ENCODE measurements at places on chromosomes 6 and 20. TPM values are rescaled to one million over a fixed set of nuclear protein-coding genes. Genes with fewer than 3 reads are reported as not detected.

DNA sequence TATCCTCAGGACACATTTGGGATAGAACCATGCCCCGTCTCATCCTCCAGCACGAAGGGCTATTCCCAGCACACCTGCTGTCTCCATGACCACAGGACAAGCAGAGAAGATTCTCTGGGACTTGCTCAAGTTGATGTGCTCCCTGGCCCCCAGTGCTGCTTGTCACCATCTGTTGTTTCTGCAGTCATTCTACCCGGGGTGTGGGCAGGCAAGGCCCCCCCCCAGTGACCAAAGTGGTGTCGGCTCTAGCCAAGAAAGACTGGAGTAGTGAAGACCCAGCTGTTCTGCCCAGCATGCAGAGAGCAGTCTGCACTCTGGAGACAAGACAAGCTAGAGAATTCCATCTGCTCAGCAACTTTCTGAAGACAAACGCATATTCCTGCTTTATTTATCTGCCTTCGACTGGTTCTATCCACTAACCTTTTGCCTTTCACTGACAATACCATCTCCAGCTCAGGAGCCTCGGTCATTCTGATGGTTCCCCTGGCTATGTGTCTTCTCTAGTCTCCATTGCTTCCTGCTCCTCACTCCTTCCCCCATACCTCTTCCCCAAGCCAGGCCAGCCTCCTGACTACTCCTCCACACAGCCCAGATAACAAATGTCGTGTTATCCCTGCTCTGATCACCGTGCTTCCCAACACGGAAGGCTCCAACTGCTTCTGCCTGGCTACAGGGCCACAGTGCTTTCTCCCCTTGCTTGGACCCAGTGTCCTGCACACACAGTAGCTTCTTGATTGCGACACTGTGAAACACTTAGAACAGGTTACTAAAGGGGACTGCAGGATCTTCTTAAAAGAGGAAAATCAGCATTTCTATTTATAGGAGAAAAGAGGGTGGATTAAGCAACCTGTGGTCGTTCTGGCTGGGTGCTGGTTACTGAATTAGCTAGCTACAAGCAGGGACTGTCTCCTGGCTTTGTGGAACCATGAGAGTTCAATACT, 86.7 kb upstream of the EMILIN3 start:
- DNase-seq = no peak

GRCh38 chr20:52752023-52752422, 220.1 kb upstream of the TSHZ2 start:
- DNase-seq = no peak

DNA sequence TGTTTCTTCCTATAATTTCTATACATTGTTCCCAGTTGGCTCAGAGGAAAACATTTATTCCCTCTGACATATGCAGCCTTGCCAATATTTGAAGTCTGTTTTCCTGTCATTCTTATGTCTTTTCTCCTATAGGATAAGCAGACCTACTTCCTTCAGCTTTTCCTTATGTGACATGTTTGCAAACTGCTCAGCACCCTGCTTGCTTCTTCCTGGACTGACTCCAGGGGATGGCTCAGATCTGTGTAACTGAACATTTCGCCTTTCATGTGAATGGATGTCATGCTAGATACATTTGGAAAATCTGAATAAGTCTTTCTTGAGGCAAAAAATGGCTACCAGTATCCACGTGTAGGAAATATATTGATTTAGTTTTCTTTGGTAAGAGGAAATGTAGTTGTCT, 113.2 kb downstream of the CARMIL1 start:
- no peak for DNase-seq

GRCh38 chr20:44021186-44021585, 106.5 kb downstream of the TOX2 start:
- peak; percentile 10 for DNase-seq

DNA sequence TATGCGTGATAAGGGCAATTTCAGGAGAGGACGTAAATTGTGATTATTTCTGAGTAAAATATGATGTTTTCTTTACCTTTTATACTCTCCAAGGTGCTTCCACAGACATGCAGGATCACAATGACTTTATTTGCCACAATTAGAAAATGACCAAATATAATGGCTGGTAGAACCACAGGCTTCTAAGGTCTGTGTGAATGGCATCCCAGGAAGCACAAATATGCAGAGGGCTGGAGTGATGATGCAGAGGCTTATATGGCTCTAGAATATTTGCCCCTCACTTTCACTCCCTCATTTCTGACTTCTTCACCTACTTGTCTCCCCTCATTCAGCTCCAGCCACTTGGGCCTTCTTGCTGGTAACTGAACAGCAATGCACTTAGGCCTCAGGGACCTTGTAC, 502.1 kb upstream of the MAP3K7 start:
- DNase-seq = no peak

GRCh38 chr20:37872161-37872560, 30.8 kb upstream of the VSTM2L start:
- DNase-seq = no peak

DNA sequence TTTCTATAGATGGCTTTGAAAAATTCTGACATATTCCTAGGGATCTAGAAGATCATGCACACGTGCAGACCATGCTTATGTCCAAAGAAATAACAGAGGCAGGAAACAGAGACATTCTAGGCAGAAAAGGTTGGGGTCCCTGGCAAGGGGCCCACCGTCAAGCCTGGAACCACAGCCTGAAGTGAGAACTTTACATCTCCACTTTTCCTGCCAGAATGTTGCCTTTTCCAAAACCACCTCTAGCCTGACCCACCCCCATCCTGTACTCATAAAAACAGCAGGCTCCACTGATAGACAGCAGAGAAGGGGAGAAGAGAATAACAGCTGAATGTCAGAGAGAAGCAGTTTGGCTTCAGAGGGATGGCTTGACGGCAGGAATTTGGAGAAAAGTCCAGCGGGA, 257.3 kb upstream of the NT5E start:
- no peak for DNase-seq

DNA sequence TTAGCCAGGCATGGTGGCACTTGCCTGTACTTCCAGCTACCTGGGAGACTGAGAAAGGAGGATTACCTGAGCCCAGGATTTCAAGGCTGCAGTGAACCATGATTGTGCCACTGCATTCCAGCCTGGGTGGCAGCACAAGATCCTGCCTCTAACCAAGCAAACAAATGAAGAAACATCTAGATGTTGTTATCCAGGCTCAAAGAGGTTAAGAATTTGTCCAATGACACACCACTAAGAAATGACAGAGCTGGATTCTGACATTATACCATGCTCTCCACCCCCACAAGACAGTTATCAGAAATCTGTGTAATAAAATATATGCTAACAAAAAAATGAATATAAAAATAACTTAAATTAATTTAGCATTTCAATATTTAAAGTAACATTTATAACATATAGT, 925.5 kb upstream of the SLC35B3 start:
- DNase-seq = no peak

- no peak for DNase-seq
Measured at GRCh38 chr20:63767886-63768285, 28.3 kb downstream of the SLC2A4RG start.

DNA sequence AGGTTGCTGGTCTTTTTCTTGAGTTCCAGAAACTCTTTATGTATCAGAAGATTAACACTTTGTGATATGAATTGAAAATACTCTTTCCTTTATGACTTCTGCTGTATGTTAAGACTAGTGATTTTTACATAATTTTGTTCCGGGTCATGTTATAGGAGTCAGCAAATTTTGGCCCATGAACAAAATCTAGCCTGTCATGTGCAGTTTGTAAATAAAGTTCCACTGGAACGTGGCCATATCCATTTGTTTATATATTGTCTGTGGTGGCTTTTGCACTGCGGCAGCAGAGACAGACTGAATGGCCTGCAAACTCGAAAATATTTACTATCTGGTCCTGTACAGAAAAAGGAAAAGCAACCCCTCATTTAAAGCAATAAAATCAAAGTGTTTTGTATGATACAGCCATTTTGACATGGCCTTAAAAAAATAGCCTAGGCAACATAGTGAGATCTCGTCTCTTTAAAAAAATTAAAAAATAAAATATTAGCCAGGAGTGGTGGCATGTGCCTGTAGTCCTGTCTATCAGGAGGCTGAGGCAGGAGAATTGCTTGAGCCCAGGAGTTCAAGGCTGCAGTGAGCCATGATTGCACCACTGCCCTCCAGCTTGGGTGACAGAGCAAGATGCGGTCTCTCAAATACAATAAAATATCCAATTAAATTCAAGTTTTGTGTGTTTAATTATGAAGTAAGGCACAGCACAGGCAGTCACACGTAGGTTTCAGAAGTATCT, 36.9 kb downstream of the SNX9 start:
- DNase-seq = no peak

The MYLK4 gene
- total RNA-seq = 0.15 TPM

- DNase-seq = no peak
Measured at GRCh38 chr20:60108397-60108796, 150.2 kb downstream of the CDH26 start.

- no peak for DNase-seq
Measured at GRCh38 chr20:49483696-49484123, 1.2 kb upstream of the KCNB1 start.

DNA sequence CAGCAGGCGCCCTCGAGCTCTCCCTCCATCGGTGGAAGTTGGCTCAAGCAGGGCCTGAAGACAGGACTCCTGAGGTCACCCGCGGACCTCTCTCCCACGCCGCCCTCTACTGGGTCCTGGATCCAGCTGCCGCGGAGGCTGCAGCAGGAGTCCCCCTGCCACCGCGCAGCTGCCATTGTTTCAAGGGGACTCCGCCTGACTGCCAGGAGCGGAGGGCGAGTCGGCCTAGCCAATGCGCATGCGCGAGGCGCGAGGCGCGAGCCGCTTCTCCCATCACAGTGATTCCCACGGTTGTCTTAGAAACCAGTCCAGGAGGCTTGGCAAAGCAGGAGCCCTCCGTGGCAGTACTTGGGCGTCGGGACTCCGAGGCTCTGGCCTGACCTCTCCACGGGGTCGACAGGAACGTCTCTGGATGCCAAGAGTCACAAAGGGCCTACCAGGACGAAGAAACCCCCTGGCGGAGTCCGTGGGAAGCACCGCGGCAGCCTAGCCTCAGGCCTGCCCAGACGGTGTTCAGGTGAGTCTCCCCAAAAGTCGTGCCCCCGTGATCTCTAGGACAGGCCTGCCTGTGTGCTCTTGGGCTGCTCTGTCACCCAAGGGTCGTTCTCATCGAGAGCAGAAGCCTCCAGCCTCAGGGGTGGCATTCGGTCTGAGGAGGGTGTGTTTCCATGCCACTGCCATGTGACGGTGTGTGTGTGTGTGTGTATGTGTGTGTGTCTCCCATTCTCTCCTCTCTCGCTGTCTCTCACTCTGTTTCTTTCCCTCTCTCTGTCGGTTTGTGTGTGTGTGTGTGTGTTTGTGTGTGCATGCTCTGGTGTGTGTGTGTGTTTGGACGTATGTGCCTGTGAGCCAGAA, 290.6 kb upstream of the ZNF337 start:
- DNase-seq = peak; percentile 40

- DNase-seq = no peak
Measured at GRCh38 chr20:44301285-44301684, 9.7 kb downstream of the FITM2 start.

GRCh38 chr6:135021310-135022049, 33.1 kb downstream of the HBS1L start:
- no peak for DNase-seq

The WFDC2 gene
- total RNA-seq = not detected

The GDAP1L1 gene
- not detected for total RNA-seq

DNA sequence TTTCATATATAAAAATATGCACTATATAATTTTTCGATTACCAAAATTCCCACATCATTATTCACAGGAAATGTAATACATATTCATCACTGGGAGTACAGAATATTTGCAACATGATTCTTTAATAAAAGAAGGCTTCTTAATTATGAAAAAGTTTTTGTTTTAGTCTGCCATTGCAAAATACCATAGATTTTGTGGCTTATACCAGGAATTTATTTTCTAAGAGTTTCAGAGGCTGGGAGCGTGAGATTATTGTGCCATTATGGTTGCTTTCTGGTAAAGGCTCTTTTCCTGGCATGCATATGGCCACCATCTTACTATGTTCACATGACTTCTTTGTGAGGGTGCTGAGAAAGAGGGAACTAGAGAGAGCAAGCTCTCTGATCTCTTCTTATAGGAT, 306.9 kb upstream of the ADGRB3 start:
- DNase-seq = no peak

- DNase-seq = peak; percentile 24
Measured at GRCh38 chr6:56593801-56594318, 48.8 kb downstream of the DST start.

The FHL5 gene
- not detected for total RNA-seq

- no peak for DNase-seq
Measured at GRCh38 chr6:2196079-2196679, 49.2 kb downstream of the GMDS start.

DNA sequence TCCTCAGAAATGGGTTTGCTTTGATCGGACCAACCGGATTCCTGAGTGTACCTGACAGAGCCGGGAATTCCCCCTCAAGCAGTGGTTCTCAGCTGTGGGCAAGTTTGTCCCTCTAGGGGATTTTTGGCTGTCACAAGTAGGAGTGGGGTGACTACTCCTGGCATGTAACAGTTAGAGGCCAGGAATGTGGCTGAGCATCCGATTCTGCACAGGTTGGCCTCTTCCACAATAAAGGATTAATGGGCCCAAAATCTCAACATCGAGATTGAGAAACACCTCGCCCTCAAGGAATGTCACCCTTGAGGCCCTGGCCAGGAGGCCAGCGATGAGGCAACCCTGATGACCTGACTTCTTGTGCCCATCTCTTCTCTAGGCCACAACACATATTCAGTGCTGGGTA, 7.9 kb downstream of the AGPAT4 start:
- DNase-seq = no peak

The FKBP1C gene
- total RNA-seq = 0.55 TPM

DNA sequence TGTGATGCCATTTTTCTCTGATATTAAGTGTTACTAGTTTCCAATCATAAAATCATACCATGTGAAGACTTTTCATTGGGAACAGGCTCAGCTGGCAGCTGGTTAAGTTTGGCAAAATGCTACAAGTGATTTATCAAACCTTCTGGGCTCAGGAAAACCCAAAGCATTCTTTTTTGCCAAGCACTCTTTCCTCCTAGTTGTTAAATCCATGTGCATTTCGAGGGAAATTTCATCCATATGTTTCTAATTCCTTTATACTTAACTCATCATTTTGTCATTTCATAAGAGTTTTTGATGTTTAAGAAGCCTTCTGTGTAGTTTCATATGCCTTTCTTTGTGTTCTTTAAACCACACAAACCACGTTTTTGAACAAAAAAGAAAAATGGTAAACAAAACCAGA, 217.6 kb upstream of the PDE10A start:
- no peak for DNase-seq
